ENCODE measurements at places on chromosomes 16 and 17.

DNA sequence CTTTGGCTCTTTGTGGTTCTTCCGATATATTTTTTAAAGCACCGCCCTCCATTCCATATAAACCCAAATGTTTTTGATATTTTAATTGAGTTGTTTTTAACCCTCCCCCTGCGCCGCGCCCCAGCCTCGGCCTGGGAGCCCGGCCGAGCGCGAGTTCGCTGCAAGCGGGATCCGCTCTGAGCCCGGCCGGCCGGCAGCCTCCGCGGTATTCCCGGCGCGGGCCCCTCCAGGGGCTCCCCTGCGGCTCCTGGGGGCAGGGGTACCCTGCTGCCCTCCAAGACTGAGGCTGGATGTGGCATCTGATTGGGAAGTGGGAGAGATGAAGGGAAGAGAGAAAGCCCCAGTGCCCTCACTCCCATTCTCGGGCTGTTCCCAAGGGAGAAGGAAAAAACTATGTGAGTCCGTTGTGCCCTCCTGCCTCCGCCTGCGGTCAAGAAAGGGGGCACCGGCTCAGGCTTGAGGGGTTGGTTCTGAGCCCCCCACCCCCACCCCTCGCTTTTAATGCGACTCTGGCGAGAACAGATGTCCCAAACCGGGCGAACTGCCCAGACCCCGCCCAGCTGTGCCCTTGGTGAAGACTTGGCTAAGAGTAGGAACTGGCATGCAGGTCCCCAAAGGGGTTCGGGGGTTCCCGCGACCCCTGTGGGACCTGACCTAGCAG, 8.6 kb downstream of the NEUROD2 start:
- no peak for DNase-seq

GRCh38 chr17:43982171-43982570, 22.3 kb upstream of the NAGS start:
- DNase-seq = no peak

DNA sequence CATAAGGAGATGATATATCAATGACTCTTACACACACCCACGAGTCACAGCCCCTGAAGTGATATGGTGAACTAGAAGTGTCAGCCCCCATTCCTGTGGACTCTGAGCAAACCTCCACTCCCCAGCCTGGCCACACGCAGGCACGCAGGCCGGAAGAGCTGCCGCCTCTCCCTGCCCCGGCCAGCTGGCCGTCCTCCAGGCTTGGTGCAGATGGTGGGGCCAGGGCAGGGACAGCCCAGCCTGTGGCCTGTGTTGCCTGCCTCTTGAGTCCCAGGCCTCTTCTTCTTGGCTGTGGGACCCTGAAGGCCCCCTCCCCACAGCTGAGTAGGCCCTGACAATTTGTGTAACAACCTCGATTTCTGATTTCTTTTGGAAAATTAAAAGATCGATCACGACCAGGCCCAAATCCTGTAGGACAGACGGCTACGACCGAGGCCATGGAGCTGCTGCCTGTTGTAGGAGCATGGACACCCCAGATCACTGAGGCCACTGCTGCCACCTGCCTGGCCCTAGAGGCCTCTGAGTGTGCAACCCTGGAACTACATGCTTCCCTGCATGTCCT, 10.0 kb upstream of the MPRIP start:
- DNase-seq = peak; percentile 93

- no peak for DNase-seq
Observed at GRCh38 chr16:20303012-20303411, 24.3 kb downstream of the GP2 start.

- DNase-seq = no peak
Observed at GRCh38 chr16:10744370-10745030, 858 bp downstream of the NUBP1 start.

- DNase-seq = no peak
Observed at GRCh38 chr17:78679495-78680395, 102.3 kb downstream of the CYTH1 start.

All from astrocyte of the hippocampus (primary cell).